Liver (tissue), 10 donors: ENCODE measurements at places on chromosomes 16 and 17.
A peak's percentile ranks its signal among the peaks of the same experiment; 100 is the strongest.

DNA sequence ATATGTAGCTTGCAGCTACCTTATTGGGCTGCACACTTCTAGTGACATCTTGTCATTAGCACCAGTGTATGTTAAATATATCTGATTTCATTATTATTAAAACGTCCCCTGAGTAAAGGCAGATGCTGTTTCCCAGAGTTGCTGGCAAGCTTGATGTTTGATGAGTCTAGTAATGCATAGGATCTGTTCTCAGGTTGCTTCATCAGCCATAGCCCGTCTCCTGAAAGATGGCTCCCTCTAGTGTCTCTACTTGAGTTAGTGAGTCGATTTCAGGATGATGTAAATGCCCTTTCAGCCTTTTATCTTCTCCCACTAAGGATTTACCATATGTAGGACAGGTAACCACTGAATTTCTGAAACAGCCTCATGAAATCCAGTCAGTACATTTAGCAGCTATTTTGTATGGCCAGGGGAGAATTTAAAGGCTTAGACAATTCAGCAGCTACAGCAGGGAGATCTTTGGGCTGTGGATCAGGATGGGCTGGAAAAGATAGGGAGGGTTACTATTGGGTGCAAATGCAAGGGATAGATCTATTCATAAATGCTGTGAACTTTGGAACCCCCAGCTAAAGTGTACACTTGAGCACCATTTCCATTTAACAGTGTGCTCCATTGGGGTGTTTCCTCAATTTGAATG, 376.3 kb downstream of the CNTNAP4 start:
- DNase-seq: no peak

DNA sequence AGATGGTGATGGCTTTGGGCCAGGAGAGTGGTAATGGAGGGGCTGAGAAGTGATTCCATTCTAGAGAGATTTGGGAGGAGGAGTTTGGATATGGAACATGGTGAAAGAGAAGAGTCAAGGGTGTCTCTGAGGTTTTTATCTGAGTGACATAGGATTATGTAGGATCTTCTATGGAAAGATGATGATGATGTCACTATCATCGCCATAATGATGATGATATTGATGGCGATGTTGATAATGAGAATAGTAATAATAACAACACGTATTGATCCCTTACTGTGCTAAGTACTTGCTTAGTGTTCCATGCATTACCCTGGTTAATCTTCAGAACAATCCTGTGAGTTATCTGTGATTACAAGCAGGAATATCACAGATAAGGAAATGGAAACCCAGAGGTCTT, 16.6 kb downstream of the PDILT start:
- no peak for DNase-seq

DNA sequence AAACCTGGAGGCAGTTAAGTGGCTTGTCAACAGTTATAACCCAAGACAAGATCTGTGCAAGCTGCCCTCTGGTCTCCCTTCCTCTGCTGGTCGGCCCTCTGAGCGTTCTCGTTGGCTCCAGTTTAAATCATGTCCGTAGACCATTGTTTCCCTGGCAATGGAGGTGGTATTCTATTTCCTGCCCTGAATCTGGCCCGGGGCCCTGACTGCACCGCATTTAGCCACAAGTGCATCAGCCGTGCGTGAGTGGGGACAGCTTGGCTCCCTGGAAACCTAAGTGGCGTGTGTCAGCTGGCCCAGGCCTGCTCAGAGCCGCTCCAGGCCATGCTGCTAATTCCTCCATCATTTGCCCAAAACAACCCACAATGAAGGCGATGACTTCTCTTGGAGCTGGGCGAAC, 15.0 kb upstream of the MYLK3 start:
- no peak for DNase-seq

DNA sequence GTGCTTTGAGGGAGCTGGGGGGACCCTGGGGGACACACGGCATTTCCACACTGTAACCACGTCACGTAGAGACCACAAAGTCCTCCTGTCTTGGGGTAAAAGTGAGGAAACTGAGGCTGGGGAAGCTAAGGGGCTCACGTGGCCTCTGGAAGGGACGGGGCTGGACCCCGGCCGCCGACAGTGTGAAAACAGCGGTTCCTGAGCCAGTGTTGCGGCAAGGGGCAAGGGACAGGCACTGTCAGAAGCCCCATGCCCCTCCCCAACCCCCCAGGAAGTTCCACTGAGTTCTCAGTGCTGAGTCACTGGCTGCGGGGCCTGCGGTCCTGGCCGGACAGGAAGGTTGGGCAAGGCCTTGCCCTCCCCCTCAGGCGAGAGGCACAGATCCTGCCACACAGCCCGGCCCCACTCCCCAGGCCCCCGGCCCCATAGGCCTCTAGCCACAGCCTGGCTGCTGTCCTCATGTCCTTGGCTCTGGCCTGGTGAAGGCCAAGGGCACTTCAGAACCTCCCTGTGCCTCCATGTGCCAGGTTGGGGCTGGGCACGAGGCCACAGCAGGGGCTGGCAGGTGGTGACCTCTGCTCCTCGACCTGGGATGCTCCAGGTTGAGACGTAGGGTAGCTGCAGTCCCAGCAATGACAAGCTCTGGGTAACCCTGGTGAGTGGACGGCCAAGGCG, 5.0 kb upstream of the CCDC57 start:
- DNase-seq: no peak

DNA sequence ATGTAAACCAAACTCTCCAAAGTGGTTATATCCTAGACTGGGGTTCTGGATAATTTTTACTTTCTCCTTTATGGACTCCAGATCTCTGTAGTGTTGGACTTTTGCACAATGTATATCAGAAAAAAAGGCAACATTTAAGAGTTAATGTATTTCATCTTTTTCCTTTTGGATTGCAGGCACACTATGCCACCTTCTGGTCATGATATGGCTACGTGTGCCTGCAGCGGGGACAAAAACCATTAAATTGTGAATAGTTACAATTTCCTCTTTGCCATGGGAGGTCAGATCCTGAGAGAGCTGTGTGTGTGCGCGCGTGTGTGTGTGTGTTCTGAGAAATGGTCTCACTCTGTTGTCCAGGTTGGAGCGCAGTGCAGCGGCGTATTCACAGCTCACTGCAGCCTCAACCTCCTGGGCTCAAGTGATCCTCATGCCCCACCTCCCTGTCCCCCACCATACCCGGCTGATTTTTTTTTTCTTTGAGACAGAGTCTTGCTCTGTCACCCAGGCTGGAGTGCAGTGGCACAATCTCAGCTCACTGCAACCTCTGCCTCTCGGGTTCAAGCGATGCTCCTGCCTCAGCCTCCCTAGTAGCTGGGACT, 4.3 kb upstream of the SGF29 start:
- no peak for DNase-seq

DNA sequence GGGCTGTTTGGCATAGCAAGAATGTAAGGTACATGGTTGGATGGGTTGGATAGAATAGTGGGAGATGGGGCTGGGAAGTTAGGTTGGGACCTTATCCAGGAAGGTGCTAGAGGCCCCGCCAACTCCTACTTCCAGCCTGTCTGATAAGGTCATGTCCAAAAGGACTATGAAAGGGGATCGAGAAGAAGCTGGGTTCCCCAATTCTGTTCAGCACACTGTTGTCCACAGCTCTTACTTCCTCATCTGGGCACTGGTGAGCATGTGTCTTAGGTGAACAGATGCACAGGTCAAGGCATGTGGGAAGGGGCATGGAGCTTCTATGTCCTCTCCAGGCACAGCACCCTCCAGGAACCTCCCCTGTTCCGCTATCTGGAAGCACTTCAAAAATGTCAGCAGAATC, 5.6 kb upstream of the ULK2 start:
- no peak for DNase-seq

GRCh38 chr17:78118801-78119241, 9.7 kb downstream of the TMC6 start:
- no peak for DNase-seq

GRCh38 chr17:46818929-46819859, 702 bp upstream of the WNT3 start:
- no peak for DNase-seq

DNA sequence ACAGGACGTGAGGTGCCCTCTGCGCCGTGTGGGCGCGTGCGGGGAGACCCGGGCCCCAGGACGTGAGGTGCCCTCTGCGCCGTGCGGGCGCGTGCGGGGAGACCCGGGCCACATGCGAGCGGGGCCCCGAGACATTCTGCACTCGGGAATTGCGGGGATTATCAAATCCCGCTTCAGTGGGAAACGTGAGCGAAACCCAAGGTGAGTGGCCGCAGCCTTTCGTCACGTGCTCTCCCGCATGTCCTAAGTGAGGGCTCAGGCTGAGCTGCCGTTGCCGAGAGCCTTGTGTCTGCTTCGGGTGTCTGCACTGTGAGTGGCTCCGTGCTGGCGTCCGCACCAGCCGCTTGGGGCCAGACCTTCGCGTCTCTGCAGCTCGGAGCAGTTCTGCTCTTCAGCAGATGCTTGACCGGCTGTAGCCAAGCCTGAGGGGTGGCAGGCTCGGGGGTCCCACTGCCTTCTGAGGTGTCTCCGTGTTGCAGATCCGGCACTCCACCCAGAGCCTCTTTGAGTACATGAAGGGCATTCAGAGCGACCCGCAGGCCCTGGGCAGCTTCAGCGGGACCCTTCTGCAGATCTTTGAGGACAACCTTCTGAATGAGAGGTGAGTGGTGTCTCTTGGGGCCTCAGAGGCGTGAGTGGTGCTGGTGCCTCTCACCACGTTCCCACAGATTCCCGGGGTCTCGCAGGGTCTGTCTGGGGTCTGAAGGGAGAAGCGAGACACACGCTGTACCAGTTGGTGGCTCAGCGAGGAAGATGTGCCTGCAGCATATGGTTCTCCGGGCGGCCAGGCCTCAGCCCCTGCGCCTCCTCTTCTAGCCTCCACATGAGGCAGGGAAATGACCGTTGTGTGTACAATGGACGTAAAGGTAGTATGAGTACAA, 90.5 kb upstream of the ZNF750 start:
- DNase-seq: no peak

GRCh38 chr16:68078701-68079375, 6.3 kb upstream of the NFATC3 start:
- DNase-seq: no peak

DNA sequence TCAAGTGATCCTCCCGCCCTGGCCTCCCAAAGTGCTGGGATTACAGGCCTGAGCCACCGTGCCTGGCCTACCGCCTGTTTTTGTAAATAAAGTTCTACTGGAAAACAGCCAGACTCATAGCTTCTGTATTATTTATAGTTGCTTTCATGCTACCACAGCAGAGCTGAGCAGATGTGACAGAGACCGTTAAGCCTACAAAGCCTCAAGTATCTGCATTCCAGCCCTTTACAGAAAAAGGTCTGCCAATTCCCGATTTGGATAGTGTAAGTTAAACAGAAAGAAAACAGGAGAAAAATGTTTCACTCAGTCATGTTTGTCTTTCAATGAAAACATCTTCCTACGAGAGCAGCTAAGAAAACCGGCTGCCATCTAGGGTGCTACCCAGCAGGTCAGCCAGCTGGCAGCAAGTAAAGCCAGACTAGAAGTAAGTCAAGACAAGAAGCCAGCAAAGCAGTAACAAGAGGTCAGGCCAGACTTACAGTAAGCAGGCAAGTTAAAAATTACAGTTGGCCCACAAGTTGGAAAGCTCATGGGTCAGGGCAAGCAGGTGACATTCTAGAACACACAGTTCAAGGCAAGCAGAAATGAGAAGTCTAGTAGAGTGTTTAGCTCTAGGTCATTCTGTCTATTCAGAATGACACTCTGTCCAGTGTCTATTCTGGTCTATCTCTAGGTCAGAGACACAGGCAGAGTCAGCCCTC, 17.7 kb downstream of the NCBP3 start:
- DNase-seq: no peak

DNA sequence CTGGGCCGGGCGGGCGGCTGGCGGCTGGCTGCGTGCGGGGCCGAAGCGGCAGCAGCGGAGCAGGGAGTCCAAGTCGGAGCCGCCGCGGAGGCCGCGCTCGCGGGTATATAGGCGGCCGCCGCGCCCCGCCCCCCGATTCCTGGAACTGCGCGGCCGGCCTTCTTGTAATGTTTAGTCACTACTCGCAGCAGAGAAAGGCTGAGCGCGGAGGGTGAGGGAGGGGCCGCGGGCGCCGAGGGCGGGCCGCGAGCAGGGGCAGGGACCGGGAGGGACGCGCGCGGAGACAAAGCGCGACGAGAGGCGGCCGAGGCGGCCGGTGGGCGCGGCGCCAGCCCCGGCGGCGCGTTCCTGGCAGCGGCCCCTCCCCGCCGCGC, at the start of gene SOCS3:
Gene SOCS3, minus strand, starts transcription at position 81 of the 374 bp plus-strand sequence. CDS start 982 bp downstream, outside the sequence.
- DNase-seq: peak; percentile 71

GRCh38 chr16:17408296-17408695, 62.5 kb downstream of the XYLT1 start:
- DNase-seq: no peak

DNA sequence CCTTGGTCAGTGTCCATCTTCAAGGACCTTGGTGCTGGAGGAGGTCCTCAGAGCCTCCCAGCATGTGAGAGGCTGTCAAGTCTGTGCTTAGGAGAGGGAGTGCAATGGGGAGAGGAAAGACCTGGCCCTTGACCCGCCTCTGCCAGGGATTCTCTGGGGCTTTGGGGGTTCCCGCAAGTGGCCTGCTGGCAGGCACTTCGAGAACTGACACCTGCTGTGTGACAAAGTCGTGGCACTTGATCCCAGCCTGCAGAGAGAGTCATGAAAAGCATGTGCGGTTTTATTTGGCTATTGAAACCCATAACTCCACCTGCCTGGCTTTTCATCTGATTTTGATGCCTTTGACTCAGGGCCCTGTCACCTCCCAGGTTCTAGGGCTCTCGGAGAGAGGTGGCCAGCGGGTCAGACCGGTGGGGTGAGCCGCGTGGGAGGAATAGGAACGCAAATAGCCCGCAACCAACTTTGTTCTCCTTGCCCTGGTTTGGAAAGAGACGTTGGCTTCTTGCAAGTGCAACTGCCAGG, 42.8 kb upstream of the GSE1 start:
- DNase-seq: no peak

- DNase-seq: no peak
These were observed 69.3 kb downstream of the FTO start for GRCh38 chr16:53773150-53773846.

DNA sequence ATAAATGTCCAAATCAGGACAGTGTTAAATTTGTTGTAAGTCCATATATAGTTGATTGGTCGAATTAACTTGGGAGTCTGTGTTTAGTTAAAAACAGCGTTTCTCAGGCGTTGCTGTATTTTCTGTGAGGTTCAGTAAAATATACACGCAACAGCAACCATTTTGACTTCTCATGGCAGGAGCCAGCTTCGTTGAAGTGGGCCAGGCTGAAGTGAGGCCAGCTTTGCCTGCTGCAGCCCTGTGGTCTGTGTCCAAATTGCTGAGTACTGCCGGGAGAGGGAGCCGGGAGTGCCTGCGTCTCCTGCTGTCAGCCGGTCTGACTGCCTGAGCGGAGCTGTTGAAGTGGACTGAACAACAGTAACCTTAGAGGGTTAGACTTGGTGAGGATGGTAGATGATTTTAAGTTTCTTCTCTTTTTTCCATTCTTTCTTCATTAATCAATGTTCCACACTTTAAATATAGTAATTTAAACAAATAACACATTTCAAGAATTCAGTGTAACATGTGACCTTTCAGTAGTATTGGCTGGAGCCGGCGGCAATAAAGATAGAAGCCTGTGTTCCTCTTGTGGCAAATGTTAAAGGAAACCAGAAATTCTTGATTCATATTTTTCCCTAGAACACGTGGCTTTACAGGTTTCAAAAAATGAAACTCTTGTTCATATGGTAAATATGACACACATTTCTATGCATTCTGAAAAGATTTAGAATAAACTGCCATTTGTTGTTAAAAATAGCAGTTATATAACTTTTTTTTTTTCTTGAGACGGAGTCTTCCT, 37.0 kb upstream of the ZNF750 start:
- no peak for DNase-seq

GRCh38 chr17:4576161-4576558, 8.2 kb upstream of the SMTNL2 start:
- no peak for DNase-seq

GRCh38 chr16:72425571-72426341, 253.8 kb upstream of the PMFBP1 start:
- no peak for DNase-seq

- no peak for DNase-seq
These were observed 25.6 kb downstream of the GGA2 start for GRCh38 chr16:23484510-23485256.
